C1 segment of cervical spinal cord (tissue), 14 donors: ENCODE measurements at places on chromosomes 7 and 10.

GRCh38 chr10:47049906-47050305, 138.7 kb downstream of the PTPN20 start:
- DNase-seq = no peak

DNA sequence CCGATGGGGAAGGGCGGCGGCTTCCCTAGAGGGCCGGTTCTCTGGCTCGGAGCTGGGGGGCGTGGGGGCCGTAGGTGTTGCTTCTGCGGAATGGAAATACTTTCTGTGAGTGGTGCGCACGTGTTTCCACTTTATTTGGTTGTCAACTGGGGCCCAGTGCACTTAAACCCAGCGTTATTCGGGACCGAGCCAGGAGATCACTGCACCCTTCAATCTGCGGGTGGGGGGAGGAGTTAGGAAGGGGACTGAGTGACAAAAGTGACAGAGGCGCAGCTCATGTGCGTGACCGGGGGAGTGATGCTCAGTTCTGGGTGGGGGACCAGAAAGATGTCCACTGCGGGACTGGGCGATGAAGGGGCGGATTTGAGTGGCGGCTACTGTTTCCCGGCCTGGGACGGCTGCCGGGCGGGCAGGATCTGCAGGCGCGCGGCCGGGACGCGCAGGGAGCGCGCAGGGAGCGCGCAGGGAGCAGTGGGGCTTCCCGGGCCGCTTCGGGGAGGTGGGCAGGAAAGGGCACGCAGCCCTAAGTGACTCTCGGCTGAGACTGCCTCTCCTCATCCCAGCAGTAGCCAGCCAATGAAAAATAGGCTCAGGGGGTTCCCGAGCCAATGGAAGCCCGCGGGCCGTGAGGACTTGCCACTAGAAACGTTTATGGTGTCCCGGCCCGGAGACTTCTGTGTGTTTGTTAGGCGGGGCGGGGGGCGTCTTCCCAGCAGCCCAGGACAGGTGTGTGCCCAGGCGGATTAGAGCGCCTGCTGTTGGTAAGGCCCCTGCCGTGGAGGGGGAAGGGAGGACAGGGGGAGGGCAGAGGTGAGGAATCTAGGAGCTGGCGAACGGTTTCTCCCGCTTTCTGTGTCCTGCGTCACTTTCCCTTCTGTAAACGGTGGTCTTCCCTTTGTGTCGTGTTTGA, 54.3 kb upstream of the KDM7A start:
- peak; percentile 21 for DNase-seq

DNA sequence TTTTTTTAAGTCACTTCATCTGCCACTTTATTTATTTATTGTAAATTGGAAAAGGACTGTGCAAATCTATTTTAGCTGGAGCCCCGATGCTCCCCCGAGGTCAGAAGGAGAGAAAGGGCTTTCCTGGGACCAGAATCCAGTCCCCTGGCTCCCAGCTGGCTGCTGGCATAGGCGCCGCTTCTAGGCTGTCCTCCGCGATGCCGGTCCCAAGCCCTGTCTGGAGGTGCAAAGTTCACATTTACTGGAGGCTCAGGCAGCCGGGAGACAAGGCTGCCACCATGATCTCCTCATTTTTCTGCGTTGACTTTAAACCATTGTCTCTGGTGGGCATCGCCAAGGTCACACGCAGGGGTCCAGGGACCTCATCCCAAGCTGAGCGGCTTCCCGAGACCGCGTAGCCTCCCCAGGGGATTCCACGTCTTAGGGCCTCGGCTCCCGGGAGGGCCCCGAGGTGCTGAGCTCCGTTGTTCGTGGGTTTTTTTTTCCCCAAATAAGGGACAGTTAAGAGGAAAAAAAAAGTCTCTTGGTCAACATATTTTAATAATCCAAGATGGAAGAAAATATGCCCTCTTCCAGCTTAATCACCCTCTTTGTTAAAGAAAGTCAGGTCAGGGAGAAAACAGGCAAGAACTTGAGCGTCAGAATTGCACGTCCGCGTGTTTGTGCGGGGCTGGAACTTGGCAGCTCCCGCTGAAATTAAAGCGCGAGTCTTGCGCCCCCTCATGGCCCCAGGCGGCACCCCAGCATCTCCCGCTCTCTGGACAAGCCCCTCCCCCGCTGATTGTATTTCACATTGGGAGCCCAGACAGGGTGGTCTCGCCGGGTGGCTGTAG, 11.9 kb downstream of the RGR start:
- peak; percentile 15 for DNase-seq

GRCh38 chr7:105782391-105783042, 93.9 kb downstream of the ATXN7L1 start:
- DNase-seq = no peak

GRCh38 chr10:48470115-48470892, 134.6 kb downstream of the ARHGAP22 start:
- DNase-seq = no peak

GRCh38 chr10:20040012-20040411, 223.8 kb downstream of the PLXDC2 start:
- DNase-seq = no peak

DNA sequence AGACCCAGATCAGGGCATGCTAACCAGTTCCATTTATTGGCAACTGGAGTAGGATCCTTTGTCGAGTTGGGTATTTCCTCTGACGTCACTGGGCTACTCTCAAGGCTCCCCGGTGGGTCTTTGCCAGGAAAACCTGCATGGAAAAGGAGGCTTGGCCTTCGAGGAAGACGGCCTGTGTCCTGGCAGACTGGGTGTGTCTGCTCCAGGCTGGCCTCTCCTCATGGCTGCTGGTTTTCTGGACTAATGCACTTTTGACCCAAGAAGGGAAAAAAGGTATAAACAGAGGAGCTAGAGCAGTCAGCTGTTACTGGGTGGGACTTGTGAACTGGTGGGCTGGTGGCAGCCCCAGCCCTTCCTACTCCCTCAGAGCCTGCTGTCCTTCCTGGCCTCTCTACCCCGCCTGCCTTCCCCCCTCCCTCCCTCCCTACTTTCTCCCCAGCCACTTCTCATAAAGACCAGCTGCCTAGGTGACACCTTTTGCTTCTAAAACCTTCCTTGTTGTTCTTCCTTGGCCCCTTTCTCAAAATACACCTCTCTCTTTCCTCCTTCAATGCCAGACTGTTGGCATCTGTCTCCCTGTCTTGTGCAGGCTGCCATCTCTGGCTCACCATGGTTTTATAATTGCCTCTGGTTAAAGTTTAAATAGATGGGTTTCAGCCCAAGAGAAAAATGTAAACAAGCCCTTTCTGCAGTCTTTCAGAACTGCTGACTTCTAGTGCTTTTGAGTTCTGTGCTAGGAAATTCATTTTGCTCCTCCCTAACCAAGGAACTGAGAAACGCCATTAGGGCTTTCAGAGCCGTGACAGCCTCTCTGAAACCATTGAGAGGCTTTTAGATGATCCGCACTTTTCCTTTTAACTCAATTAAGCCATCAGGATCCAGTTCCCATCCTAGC, 101.8 kb upstream of the MKLN1 start:
- no peak for DNase-seq

DNA sequence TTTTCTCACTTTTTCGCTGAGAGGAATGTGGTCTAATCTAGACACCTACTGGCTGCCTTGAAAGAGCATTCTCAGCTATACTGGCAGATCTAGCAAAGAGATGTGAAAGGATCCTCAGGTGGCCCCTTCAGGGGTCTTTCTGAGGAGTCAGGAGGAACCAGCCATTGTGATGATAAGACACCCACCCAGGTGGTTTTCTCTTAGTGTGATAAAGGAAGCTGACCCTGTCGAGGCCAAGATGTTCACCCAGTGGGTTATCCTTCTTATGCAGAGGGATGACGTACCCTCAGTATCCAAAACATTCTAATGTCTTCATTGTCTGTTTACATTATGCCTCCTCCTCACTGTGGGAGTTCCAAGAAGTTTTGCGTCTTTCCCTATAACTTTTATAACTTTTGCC, 98.3 kb upstream of the LRGUK start:
- no peak for DNase-seq

GRCh38 chr7:137404660-137405317, 61.3 kb upstream of the PTN start:
- DNase-seq = no peak

GRCh38 chr7:89133357-89133756, 337.8 kb upstream of the TEX47 start:
- no peak for DNase-seq

- no peak for DNase-seq
Observed at GRCh38 chr10:74880041-74880440, 53.6 kb downstream of the KAT6B start.

DNA sequence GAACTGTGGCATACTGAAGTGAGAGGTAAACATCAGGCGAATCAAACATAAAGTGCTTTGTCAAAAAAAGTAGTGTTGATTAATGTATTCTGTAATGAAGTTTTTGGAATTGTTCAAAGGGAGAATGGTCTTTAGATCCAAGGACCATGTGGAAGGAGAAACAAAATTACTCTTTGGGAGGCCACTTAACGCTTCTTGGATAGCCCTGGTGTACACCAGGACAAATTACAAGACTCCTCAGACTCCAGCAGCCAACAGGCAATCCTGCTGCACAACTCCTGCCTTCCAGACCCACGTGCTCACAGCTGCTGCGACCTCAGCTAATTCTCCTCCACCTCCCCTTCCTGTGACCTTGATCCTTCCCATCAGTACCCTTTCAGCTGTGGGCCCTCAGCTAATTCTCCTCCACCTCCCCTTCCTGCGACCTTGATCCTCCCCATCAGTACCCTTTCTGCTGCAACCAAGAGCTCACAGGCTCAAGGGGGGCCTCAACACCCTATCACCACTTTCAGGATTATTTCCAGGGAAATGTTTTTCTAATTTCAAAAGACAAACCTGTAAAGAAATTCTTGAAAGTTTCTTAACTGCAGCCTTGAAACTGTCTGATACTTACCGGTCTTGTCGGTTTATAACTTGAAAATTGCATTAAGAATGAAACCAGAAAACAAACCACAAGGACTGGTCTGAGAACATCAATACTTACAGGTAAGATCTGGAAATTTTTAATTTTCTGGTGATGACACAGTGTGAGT, 29.7 kb upstream of the DDC start:
- no peak for DNase-seq

DNA sequence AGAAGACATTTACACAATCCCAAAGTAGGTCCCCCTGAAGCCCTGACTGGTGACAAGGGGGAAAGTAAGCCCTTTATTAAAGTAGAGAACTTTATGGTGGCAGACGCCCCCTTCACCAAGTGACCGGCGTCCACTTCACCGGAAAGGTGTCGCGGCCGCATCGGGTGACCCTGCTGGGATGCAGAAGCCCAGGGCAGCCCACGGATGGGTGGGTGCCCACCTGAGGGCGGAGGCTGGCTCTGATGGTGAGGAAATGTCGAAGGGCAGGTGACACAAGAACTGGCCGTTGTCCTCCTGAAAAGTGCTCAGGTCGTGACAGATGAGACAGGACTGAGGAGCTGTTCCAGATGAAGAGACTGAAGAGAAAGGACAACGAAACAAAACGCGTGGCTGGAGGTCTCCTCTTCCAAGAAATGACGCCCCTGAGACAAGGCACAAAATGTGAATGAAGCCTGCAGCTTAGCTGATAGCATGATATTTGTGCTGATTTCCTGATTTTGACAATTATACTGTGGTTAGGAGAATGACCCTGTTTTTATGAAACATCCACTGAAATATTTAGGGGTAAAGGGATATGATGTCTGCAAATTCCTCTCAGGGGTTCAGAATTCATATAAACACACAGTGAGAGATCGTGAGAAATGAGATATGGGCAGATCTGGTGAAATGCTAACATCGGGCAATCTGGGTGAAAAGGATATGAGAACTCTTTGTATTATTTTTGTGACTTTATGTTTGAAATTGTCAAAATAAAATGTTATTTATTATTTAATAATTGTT, 123.9 kb downstream of the PRKAG2 start:
- DNase-seq = no peak

GRCh38 chr7:31603046-31603445, 84.0 kb upstream of the PPP1R17 start:
- no peak for DNase-seq

GRCh38 chr10:84392181-84392580, 63.8 kb downstream of the CCSER2 start:
- DNase-seq = no peak

DNA sequence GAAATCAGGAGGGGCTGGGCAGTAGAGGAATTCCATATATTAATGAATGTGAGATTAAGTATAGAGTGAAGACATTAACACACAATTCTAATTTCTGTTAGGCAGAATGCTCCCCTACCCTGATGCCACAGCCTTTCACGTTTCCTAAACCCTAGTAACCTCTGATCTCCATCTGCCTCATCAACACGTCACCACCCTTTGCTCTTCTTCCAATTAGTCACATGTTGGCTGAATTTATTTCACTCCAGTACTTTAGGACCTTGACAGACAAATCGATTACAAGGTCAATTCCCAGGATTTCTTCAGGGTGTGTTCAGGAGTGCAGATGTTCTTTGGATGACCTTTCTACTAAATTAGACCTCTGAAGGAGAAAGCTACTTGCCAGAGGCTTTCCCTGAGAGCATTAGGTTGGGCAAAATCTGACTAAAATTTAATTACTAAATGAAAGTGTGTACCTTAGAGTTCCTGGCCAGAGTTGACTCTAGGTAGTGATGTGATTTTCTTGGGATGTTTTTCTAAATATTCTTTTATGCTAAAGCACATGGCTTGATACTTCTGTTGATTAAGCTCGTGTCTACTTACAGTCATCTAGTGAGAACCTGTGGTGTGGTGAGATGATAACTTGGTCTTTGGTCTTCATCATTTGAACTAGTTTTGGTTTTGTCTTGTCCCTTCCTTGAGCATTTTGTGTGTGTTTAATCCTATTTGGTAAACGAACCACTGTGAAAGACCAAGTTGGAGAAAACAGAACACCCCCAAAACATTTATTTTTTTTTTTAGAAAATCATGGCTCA, 12.7 kb downstream of the AGR2 start:
- DNase-seq = no peak

DNA sequence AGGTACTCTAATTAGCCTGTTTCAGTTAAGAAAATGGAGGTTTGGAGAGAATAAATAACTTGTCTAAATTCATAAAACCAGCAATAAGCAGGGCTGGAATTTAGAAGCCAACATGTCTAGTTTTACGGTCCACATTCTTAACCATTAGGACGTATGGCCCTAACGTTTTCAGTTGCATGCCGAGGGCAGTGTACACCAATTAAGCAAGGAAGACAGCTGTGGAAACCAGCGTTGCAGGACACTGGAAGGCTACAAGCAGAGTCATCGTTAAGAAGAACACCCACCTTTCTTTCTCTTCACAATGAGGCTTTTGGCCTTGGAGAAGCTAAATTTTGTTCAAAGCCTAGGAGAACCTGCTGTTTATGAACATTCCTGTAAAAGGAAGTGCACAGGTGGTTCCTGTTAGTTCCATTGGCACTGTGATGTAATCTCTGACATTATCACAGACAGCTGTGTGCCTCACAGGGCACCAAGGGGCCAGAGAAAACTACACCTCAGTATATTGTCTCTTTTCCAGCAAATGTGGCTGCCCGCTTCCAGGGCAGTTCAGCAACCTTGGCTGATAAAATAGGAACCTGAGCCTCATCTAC, 21.0 kb downstream of the MPP7 start:
- DNase-seq = no peak
